Heart right ventricle (tissue), 16 donors: ENCODE measurements at places on chromosomes 4 and X. TPM values are rescaled to one million over a fixed set of nuclear protein-coding genes. Genes with fewer than 3 reads are reported as not detected.

- no peak for DNase-seq
These were observed 30.6 kb downstream of the PCDH19 start for GRCh38 chrX:100379388-100379986.

DNA sequence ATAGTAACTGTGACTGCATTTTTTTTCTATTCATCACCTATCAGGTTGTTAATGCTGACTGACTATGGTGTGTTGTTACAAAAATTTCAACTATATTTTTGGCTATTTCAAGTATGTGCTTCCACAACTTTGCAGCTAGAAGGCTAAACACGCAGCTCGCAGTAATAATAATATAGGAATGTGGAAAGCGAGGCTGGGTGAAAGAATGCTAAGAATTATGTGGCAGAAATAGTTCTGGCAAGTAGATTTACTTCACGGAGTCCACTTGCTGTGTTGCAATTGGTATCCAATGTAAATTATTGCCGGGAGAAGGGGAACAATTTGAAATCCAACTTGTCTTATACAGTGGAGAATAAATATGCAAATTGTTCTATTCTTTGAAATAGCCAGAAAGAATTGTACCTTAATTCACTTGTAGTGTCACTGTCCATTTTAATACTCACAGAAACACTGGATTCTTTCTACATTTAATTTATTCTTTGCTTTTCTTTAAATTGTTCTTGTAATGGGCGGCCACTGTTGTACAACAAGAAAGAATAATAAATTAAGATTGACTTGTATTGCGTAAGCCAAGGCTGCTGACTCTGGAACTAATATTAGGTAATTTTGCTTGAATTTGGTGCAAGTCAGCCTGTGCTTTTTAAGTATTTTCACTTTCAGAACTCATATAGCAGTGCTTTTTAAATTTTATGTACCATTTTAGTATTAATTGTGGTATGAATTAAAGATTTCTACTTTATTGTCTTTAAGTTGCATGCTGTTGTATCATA is 154.9 kb downstream of the FRMPD4 start:
- no peak for DNase-seq

The DCLK2 gene
- total RNA-seq = 33.4 TPM

The EDA gene
- 5.6 TPM for total RNA-seq

The SAGE1 gene
- not detected for total RNA-seq

The CENPVL2 gene
- not detected for total RNA-seq

DNA sequence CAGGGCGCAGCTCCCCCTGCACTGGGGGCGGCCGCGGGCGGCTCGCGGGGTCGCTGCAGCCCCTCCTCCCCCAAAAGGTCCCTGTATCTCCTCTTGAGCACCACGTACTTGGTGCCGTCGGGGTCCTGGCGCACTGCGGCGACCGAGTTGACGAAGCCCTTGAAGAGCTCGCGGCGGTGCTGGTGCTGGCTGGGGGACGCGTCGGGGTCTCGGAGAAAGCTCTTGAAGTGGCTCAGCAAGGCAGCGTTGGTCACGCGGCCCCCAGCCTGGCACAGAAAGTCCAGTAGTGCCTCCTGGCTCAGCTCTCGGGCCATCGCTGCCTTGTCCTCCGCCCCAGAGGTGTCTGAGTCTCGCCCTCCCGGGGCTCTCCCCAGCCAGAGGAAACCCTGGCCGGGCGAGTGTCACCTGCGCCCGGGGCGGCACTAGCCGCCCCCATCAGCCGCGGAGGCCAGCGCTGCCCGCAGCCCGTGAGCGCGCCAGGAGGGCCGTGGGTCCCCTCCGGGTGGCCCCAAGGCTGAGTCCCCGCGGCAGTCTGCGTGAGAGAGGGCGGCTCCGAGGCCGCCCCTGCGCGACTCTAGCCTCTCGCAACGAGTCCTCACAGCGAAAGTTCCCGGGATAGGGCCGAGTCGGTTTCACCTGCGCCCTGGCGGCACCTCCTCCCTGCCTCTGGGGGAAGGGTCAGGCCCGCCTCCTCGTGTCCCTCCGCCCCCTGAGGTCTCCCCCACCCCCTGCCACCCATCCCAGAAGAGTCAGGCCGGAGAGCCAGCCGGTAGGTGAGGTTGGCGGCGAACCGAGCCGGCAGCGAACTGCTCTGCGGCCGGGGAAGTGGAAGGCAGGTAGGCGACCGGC is at the start of gene SOWAHB:
Gene SOWAHB, minus strand, starts transcription at position 609 of the 849 bp plus-strand sequence. Its CDS starts 295 bp downstream, at position 314.
- no peak for DNase-seq

The CPZ gene
- 0.85 TPM for total RNA-seq

The UGT2B11 gene
- not detected for total RNA-seq

- no peak for DNase-seq
These were observed 33.4 kb downstream of the PHOX2B start for GRCh38 chr4:41715155-41715554.

GRCh38 chr4:181272422-181272821 is 970.8 kb upstream of the TENM3 start:
- no peak for DNase-seq
